ENCODE measurements at places on chromosomes 1 and 21. TPM values are rescaled to one million over a fixed set of nuclear protein-coding genes. Genes with fewer than 3 reads are reported as not detected.
A peak's percentile ranks its signal among the peaks of the same experiment; 100 is the strongest.

PALMD gene
- 19.2 TPM for total RNA-seq

SPATA45 gene
- 0.80 TPM for total RNA-seq

KRTAP19-3 gene
- total RNA-seq, result not detected

- H3K4me1 ChIP-seq, result no peaks in the 10 kb centered on the region
- DNase-seq, result no peak
- no peak overlapping the region for H3K4me3 ChIP-seq
- no peak overlapping the region for H3K27ac ChIP-seq
- no peaks in the 10 kb centered on the region for H3K27me3 ChIP-seq
Observed at GRCh38 chr1:190258003-190258402, 219.7 kb downstream of the BRINP3 start.

- H3K4me3 ChIP-seq, result no peak overlapping the region
- no peak overlapping the region for H3K27ac ChIP-seq
- H3K36me3 ChIP-seq, result no peaks in the 10 kb centered on the region
- DNase-seq, result no peak
- no peaks in the 10 kb centered on the region for H3K27me3 ChIP-seq
Observed at GRCh38 chr1:231702331-231702730, 75.7 kb downstream of the DISC1 start.

S100A7 gene
- total RNA-seq, result not detected

GRCh38 chr1:171581226-171581625, 40.8 kb upstream of the MYOCOS start:
- no peaks in the 10 kb centered on the region for H3K27me3 ChIP-seq
- no peak overlapping the region for H3K27ac ChIP-seq
- no peak for DNase-seq
- peaks cover 1% of the 10 kb centered on the region for H3K4me1 ChIP-seq
- no peak overlapping the region for H3K4me3 ChIP-seq

TMOD4 gene
- total RNA-seq, result 1.6 TPM

GRCh38 chr1:97581614-97582051, 339.2 kb downstream of the DPYD start:
- H3K4me1 ChIP-seq, result no peaks in the 10 kb centered on the region
- no peak overlapping the region for H3K27ac ChIP-seq
- H3K27me3 ChIP-seq, result no peaks in the 10 kb centered on the region

DNA sequence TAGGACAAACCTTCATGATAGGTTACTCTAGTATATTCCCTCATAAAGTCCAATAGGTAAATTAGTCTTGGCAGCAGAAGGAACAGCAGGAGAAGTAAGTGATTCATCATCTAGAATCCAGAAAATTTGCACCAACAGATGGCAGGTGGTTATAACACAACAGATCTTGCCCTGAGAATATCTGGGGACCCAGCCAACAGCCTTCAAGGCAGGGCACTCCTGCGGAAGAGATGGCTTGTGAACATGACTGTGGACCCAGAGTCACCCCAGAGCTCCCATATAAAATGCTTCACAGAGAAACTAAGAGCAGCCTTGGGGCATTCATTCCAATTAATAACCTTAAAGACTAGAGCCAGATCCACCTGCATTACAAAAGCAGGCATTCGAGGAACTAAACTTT, 7.9 kb upstream of the PLA2G2C start:
- no peaks in the 10 kb centered on the region for H3K36me3 ChIP-seq
- H3K4me3 ChIP-seq, result no peak overlapping the region
- H3K4me1 ChIP-seq, result peaks cover 6% of the 10 kb centered on the region
- no peak overlapping the region for H3K27ac ChIP-seq

DNA sequence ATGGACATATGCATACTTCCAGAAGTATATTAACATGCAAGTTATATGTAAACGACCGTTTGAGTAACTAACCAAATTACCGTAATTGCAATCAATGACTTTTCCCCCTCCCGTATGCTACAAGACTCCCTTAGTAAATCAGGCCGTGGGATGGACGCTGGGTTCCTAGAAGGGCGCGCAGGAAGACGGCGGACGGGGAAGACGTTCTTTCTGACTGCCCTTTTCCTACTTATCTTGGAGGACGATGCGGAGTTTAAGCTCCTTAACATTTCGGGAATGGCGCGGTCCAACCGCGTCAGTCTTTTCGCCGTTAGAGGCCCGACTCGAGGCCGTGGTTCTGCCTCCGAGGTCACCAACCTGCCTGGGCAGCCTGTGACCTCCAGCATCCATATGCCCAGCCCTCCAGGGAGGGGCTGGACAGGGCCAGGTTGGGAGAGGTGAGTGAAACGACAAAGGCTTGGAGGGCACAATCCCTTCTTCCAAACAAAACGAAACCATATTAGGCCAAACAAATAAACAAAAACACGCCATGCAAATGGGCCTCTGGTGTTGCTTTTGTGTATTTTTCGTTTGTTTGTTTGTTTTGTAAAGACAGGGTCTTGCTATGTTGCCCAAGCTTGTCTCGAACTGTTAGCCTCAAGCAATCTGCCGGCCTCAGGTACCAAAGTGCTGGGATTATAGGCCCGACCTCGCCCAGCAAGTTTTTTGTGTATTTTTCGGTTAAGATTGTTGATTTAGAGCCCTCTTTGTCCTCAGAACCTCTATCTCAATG, 873 bp upstream of the PI4KB start:
- H3K4me3 ChIP-seq, result peak overlapping the region; percentile 90
- peaks cover 40% of the 10 kb centered on the region for H3K36me3 ChIP-seq
- peak; percentile 15 for DNase-seq
- H3K27ac ChIP-seq, result peak overlapping the region; percentile 92
- H3K4me1 ChIP-seq, result peaks cover 14% of the 10 kb centered on the region

DNA sequence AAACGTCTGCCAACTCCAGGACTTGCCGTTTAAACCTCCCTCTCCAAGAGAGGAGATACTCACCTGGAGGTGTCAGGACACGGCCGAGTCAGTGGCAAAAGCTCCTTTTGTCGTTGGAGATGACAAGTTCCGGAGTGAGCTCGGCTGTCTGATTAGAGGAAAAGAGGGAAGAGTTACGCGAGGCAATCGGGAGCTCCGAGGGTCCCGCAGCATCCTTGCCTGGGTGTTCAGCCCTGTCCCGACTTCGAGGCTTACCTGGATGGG, 497 bp downstream of the ID3 start:
- no peaks in the 10 kb centered on the region for H3K27me3 ChIP-seq
- H3K27ac ChIP-seq, result peak overlapping the region; percentile 88
- H3K36me3 ChIP-seq, result peaks cover 48% of the 10 kb centered on the region
- H3K4me3 ChIP-seq, result peak overlapping the region; percentile 93

DNA sequence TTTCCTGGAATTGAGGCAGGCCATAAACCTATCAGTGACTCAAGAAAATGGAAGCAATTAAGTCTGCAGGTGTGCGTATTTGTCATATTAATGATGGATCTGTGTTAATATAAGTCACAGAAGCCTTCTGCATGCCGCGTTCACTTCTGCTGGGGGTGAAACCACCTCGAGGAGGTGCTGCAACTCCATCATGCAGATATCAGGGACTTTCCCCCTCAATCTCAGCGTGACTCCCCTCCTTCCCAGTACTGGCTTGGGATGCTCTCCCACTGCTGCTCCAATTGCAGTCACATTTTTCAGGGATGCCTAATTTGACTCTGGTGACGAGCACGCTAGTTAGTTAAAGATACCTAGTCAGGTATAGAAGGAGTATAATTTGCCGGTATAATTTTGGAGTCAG, 87.5 kb downstream of the ASTN1 start:
- H3K36me3 ChIP-seq, result no peaks in the 10 kb centered on the region
- H3K27me3 ChIP-seq, result peaks cover 35% of the 10 kb centered on the region
- no peaks in the 10 kb centered on the region for H3K4me1 ChIP-seq
- no peak overlapping the region for H3K4me3 ChIP-seq
- DNase-seq, result no peak

GRCh38 chr1:109513110-109513710, 3.7 kb upstream of the AMIGO1 start:
- no peaks in the 10 kb centered on the region for H3K36me3 ChIP-seq
- H3K4me1 ChIP-seq, result peaks cover 25% of the 10 kb centered on the region
- no peak overlapping the region for H3K4me3 ChIP-seq
- no peak for DNase-seq
- no peak overlapping the region for H3K27ac ChIP-seq

GRCh38 chr1:1627261-1627828, 4.6 kb upstream of the MMP23B start:
- peaks cover 5% of the 10 kb centered on the region for H3K36me3 ChIP-seq
- no peaks in the 10 kb centered on the region for H3K27me3 ChIP-seq
- no peak overlapping the region for H3K4me3 ChIP-seq
- no peaks in the 10 kb centered on the region for H3K4me1 ChIP-seq
- no peak for DNase-seq

BGLAP gene
- 2.0 TPM for total RNA-seq

GRCh38 chr1:183989078-183989577, 48.4 kb downstream of the COLGALT2 start:
- peaks cover 4% of the 10 kb centered on the region for H3K36me3 ChIP-seq
- no peaks in the 10 kb centered on the region for H3K27me3 ChIP-seq
- DNase-seq, result no peak
- no peak overlapping the region for H3K4me3 ChIP-seq
- peaks cover 60% of the 10 kb centered on the region for H3K4me1 ChIP-seq

DNA sequence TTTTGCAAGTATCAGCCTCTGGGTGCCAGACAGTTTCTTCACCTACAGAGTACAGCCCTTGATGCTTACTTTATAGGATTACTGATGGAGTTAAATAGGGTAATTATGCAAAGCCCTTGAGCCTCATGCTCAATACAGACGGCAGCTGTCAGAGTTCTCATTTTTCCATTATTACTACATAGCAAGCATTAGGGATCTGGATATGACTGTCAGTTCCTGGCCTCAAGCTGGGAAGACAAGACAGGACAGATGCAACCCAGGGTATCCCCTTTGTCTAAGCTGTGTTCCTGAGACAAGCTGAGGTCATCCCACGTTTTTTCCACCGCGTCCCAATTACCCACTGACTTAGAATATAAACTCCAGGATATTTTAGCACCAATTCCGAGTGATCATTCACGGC, 94.4 kb downstream of the SLC35F3 start:
- DNase-seq, result no peak
- no peak overlapping the region for H3K27ac ChIP-seq
- no peaks in the 10 kb centered on the region for H3K27me3 ChIP-seq

TNN gene
- total RNA-seq, result 0.07 TPM
